ENCODE measurements at places on chromosomes 5 and 9. TPM values are rescaled to one million over a fixed set of nuclear protein-coding genes. Genes with fewer than 3 reads are reported as not detected.

The SV2C gene
- total RNA-seq = not detected

The IL12B gene
- not detected for total RNA-seq

The DCTN4 gene
- 66.8 TPM for total RNA-seq

The PCDHGB7 gene
- 6.7 TPM for total RNA-seq

The CLIC3 gene
- total RNA-seq = 6.2 TPM

GRCh38 chr5:177557796-177558195 lies 3.4 kb upstream of the FAM193B start:
- no peaks in the 10 kb centered on the region for H3K36me3 ChIP-seq
- peaks cover 3% of the 10 kb centered on the region for H3K4me1 ChIP-seq
- H3K27me3 ChIP-seq = no peaks in the 10 kb centered on the region
- H3K4me3 ChIP-seq = no peak overlapping the region

DNA sequence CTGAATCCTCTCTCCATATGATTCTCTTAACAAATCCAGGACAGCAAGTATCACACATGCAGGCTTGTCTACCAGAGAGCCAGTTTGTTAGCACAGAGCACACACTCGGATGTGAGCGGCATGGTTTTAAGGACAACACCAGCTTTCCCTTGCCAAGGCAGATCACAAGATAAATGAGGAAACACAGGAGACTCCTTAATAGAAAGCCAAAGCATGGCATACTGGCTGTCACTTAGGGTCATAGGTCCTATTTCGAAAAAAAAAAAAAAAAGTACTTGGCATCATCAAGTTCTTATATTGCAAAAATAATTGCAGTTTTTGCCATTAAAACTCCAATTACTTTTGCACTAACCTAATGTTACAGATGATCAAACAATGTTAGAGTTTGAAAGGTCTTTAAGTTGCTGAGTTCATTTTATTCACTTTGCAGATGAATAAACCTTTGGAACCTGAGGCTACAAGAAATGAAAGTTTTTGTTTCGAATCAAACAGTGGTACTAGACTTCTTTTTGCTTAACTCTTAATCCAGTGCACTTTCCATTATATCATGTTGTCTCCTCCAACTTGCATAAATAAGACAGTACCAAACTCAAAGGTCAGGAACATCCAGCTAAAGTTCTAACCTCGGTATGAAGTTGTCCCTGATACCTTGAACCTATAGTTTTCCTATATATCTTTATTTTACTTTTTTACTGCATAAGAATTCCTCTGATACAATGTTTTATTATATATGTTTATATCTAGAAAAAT lies 138.5 kb downstream of the MPDZ start:
- no peaks in the 10 kb centered on the region for H3K36me3 ChIP-seq
- no peak overlapping the region for H3K27ac ChIP-seq
- H3K27me3 ChIP-seq = no peaks in the 10 kb centered on the region
- H3K4me1 ChIP-seq = no peaks in the 10 kb centered on the region
- no peak for DNase-seq

GRCh38 chr5:27434335-27434734 lies 395.9 kb upstream of the CDH9 start:
- H3K27me3 ChIP-seq = no peaks in the 10 kb centered on the region
- H3K4me3 ChIP-seq = no peak overlapping the region
- no peak for DNase-seq

- H3K27me3 ChIP-seq = no peaks in the 10 kb centered on the region
- H3K36me3 ChIP-seq = no peaks in the 10 kb centered on the region
- DNase-seq = no peak
- H3K27ac ChIP-seq = peak overlapping the region; percentile 79
- H3K4me3 ChIP-seq = peak overlapping the region; percentile 29
Observed at GRCh38 chr5:93151896-93152295, 429.1 kb downstream of the NR2F1-AS1 start.

- H3K4me1 ChIP-seq = no peaks in the 10 kb centered on the region
- no peaks in the 10 kb centered on the region for H3K27me3 ChIP-seq
- no peaks in the 10 kb centered on the region for H3K36me3 ChIP-seq
- H3K4me3 ChIP-seq = no peak overlapping the region
Observed at GRCh38 chr9:84153885-84154284, 173.3 kb downstream of the RMI1 start.

- no peak overlapping the region for H3K27ac ChIP-seq
- H3K27me3 ChIP-seq = no peaks in the 10 kb centered on the region
- H3K4me1 ChIP-seq = no peaks in the 10 kb centered on the region
- H3K36me3 ChIP-seq = no peaks in the 10 kb centered on the region
- no peak for DNase-seq
- no peak overlapping the region for H3K4me3 ChIP-seq
Observed at GRCh38 chr9:135614821-135615665, 24.3 kb downstream of the GLT6D1 start.

Measured in Panc1 (cell line).